ENCODE measurements at places on chromosomes 4 and X.

DNA sequence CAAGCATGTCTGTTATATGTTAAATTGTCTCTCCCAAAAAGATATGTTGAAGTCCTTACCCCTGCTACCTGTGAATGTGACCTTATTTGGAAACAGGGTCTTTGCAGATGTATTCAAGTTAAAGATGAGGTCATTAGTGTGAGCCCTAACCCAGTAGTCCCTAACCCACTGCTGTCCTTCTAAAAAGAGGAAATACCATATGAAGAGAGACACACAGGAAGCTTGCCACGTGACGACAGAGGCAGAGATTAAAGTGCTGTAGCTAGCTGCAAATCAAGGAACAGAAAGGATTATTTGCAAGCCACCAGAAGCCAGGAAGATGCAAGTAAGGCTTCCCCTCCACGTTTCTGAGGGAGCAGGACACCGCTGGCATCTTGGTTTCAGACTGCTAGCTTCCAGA lies 150.1 kb downstream of the HNRNPD start:
- peak; percentile 37 for DNase-seq

DNA sequence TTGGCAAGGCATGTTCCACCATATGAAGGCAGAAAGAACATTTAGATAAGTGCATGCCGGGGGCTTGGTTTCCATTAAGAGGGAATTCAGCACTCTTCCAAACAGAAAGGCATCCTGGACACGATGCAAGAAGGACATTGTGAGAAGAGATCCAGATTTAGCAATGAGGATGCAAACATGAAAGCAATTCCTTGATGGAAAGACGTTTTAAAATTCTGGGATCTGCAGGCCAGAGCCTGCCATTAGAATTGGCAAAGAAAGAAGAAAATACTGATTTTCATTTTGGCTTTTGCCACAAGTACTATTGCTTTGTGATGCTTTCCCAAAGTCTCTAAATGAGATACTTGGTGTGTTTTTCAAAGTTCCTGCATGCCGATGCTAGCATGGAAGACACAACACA lies 367.6 kb downstream of the PPP3CA start:
- no peak for DNase-seq

DNA sequence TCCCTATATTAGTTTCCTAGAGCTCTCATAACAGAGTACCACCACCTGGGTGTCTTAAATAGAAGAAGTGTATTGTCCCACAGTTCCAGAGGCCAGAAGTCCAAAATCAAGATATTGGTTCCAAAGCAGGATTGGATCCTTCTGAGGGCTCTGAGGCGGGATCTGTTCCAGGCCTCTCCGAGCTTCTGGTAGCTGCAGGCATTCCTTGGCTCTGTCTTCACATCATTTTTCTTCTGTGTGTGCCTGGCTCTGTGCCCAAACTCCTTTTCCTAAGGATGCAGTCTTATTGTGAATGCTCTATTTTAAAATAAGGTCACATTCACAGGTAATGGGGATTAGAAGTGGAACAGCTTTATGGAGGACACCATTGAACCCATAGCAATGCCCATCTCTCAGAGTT lies 253.7 kb upstream of the TAPT1 start:
- DNase-seq = no peak

DNA sequence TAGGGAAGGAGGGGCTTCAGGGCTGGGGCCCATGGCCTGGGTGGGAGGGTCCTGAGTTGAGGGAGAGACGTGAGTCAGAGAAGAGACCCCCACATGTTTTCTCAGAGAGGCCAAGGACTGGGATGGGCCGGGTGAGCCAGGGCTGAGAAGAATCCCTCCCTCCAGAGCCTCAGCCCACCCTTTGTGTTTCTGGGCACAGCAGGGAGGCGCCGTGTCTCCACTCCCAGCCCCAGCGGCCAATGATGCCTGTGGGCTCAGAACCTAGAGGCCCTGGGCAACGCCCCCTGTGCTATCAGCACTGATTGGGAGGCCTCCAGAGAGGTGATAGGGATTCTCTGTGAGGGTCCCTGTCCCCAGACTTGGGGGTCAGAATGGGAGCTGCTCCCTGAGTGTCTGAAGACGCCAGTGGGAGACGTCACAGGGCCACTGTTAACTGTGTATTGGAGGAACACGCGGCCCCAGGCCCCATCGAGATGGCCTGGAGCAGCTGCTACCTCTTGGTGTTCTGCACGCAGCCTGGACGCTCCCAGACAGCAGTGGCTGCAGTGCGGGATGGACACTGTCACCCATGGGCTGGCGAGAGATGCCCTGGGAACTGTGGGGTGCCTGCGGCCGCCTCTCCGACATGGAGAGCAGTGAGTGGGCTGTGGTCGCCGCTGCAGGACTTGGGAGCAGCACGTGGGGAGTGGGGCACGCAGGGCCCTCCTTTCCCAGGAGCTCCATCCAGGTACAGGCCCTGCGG lies 8.5 kb downstream of the FGFRL1 start:
- no peak for DNase-seq

DNA sequence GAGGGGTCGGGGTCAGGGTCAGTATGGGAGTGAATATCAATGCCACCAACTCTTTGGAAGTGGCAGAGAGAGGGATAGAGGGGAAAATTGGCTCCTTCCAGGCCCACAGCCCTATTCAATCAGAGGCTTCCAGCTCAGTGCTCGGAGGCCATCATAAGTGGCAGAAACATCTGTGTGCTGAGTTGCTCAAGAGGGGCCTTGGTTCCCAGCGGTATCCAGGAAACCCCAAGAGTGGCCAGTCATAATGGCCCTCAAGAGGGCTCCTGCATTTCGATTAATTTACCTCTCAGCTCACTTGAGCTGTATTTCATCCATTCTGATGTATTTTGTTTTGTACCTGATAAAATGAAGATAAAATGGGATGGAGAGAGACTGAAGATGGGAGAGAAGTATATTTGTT lies 154.3 kb upstream of the EOLA2 start:
- no peak for DNase-seq

- DNase-seq = no peak
These were observed 56.4 kb downstream of the PGRMC1 start for GRCh38 chrX:119292445-119292844.

- no peak for DNase-seq
These were observed 12.6 kb downstream of the AFP start for GRCh38 chr4:73448448-73449203.

DNA sequence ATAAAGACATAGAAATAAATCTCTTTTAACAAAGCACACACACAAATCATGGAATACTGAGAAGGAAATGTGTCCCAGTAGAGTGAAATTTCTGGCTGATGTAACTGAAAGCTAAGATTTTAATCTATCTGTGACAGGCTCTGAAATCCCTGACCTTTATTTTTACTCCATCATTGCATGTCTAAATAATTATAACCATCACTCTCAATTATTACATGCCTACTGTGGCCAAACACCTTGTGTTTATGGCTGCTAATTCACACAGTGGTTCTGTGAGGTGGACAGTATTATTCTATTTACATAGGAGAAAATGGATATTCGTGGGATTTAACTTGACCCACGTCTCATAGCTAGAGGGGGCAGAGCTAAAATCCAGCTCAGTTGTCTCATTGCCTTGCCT lies 438.1 kb downstream of the TLL1 start:
- DNase-seq = no peak

DNA sequence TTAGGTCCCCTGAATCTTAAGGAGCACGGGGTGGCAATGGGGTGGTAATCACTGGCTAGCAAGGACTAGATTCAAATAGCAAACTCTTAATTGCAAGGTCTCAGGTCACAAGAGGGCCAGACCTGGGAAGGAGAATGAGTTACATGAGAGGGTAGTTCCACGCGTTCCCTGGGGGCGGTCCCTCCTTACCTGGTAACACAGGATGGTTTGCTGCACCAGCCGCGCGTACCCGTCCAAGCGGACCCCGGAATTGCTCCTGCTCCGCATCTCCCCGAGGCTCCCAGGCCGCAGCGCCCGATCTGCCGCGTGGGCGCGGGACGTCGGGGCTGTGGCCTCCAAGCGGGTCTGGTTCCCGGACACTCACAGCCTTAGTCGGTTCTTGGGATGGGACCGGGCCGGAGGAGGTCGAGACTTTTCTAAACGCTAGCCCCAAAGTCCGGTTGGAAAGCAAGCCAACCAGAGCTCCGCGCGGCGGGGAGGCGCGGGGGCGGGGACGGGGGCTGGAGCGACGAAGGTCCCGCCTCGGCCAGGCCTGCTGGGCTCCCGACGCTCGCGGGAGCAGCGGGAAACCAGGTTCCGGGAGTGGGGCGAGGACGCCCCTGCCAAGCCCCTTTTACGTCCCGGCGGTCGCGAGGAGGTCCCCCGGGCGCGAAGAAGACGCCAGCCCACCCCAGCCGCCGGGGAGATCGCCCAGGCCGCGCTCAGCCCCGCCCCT lies at the start of gene PHKA2:
PHKA2 (minus strand) TSS at position 449 of the 715 bp plus-strand sequence; CDS start at position 267, 182 bp downstream.
- DNase-seq = no peak

DNA sequence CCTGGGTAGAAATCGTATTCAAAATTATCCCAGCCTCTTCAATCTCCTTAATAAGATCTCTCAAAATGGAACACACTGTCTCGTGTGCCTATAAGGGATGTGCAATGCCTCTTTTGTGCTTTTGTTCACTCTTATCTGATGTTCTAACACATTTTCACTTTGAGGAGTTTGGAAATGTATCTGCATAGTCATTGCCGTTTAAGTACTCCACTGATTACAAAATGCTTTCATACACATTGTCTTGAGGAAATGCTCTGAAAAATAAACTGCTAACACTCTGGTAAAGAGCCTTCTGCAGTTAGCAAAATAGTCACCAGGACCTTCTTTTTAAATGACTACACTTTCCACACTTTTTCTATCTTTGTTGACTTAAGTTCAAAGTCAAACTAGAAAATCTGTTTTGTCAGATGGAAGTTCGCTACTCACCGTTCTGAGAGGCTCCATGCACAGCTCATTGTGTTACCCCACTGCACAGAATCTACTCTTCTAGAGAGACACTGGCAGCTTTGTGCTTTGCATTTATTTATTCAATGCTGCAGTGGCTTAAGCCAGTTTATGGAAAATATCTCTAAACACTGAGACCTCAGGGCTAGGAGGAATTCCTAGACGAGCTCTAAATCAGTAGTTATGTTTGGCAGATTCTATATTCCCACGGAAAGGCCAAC lies 159.0 kb downstream of the CHIC2 start:
- DNase-seq = no peak

- DNase-seq = no peak
These were observed 564 bp downstream of the FAM149A start for GRCh38 chr4:186104890-186105646.

Measured in CD4-positive, alpha-beta T cell treated with Interleukin-10 for 1 hour (primary cell).